ENCODE measurements at places on chromosomes 7 and 10. TPM values are rescaled to one million over a fixed set of nuclear protein-coding genes. Genes with fewer than 3 reads are reported as not detected.

Gene GIMAP7
- total RNA-seq, result 42.5 TPM

Gene KLHDC10
- total RNA-seq, result 16.8 TPM

Gene FGL2
- total RNA-seq, result 0.65 TPM

Gene CYP3A4
- total RNA-seq, result not detected

Gene FANK1
- total RNA-seq, result 0.50 TPM

Gene ZNF862
- total RNA-seq, result 18.1 TPM

Gene KLF14
- not detected for total RNA-seq

Gene C10orf53
- total RNA-seq, result not detected

Gene LRIT1
- not detected for total RNA-seq

Gene CAMK2B
- 0.76 TPM for total RNA-seq

Gene ZNF282
- total RNA-seq, result 61.9 TPM

Gene SPDYE5
- not detected for total RNA-seq

Gene SFMBT2
- total RNA-seq, result 15.4 TPM

Gene TDRD1
- total RNA-seq, result 0.90 TPM

Gene BTBD16
- not detected for total RNA-seq

Gene JAKMIP3
- 0.95 TPM for total RNA-seq

Gene NCOA4
- 85.3 TPM for total RNA-seq

Gene ACSM6
- total RNA-seq, result not detected

Gene STEAP1
- 0.50 TPM for total RNA-seq

Gene C10orf67
- total RNA-seq, result 0.07 TPM

Gene SPAM1
- not detected for total RNA-seq

Gene AS3MT
- 0.59 TPM for total RNA-seq

Gene NRCAM
- not detected for total RNA-seq

Gene OPN1SW
- total RNA-seq, result not detected

Gene ZNF485
- 4.7 TPM for total RNA-seq

Gene SLC16A9
- total RNA-seq, result 0.44 TPM

Gene SGCE
- 0.50 TPM for total RNA-seq

Gene ANKRD30A
- not detected for total RNA-seq

Gene PRPS1L1
- not detected for total RNA-seq

Gene ARMH3
- 18.8 TPM for total RNA-seq

Gene SPDYE2B
- total RNA-seq, result not detected

Data from activated CD4-positive, alpha-beta memory T cell treated with anti-CD3 and anti-CD28 coated beads for 36 hours (primary cell).